ENCODE measurements at places on chromosomes 2 and 18.

DNA sequence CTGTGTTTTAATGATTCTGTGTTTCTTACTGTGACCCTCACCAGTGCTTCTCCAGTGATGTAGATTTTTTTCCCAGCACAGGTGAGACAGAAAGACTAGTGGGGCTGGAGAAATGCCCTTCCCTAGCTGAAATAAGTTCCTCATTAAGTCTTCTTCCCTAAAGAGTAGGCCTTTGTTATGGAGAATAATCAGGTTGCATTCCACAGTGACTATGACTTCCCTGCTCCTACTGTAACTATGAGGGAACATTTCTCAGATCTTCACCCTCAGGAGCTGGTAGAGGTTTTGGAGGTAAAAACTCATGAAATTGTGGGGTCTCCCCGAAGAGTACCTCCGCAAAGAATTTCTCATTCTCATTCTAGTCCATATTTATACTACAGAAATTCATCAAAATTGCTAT is 286.2 kb downstream of the GRB14 start:
- no peak for DNase-seq

- no peak for DNase-seq
Measured at GRCh38 chr2:47002480-47003381, 87.1 kb upstream of the MCFD2 start.

DNA sequence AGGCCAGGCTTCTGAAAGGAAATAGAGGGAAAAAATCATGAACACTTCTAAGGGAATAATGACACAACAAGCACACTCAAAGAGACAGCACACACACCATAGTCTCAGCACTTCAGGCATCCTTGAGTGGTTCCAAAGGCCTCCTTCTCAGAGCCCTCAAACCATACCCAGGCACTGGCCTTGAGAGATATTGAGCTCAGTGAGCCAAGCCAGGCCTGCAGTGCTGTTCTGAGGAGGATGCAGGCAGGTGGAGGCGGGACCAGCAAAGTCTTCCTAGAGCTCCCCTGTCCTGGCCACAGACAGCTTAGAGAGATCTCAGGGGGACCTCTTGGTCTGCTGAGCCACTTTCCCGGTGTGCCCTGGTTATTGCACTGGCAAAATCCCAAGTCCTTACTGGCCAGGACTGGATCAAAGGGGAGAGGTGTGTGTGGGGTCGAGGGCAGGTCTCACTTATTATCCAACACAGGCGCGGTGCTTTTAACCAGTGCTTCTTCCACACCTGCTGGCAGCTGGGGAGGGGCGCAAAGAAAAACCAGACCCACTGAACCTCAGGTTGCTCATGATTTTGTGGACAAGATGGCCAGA is 86.8 kb upstream of the HAAO start:
- no peak for DNase-seq

GRCh38 chr2:236862961-236863728 is 222.5 kb upstream of the COPS8 start:
- peak; percentile 12 for DNase-seq

- no peak for DNase-seq
Measured at GRCh38 chr2:176664478-176664877, 395.2 kb downstream of the MTX2 start.

GRCh38 chr2:62593825-62594224 is 87.8 kb upstream of the TMEM17 start:
- no peak for DNase-seq

DNA sequence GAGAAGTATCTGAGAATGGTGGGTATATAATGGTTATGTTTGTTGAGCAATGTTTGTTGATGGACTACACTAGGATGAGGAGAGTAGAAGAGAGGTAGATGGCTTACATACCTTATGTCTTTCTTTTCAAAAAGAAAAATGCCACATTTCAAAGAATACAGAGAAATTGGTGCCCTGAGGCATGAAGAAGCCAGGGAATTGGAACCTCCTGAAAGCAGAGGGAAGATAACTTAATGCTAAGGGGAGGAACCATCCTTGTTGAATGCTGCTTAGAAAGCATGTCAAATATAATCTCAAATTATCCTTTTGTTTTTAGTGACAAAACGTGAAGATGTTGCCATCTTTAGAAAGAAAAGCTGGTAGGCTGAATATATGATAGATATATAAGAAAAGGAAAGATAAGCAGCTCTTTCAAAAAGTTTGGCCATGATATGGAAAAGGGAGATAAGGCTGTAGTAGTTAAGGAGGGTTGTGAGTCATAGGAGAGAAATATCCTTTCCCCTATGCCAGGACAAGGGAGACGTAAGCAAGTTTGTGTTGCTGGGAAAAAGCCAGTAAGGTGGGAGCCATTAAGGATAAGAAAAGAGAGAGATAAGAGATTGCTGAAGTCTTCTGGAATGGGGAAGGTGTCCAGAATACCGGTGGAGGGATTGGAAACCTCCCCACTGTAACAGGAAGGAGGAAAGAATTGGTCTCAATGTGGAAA is 66.3 kb downstream of the SCN2A start:
- no peak for DNase-seq

DNA sequence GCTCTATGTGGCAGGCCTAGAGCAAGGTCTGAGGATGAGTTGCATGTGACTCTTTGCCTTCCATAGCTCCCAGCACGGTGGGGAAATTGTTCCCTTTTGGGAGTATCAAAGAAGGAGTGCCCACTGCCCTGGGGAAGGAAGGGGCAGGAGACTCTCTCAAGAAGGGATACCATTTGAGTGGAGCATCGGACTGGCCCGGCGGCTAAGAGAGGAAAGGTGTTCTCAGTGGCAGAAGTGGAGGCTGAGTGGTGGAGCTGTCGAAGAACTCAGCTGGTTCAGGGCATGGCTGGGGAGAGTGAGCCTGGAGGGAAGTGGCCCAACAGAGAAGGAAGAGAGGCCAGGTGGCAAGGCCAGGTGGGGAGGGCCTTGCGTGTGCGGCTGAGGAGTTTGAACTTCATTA is 235.2 kb downstream of the DYSF start:
- no peak for DNase-seq

DNA sequence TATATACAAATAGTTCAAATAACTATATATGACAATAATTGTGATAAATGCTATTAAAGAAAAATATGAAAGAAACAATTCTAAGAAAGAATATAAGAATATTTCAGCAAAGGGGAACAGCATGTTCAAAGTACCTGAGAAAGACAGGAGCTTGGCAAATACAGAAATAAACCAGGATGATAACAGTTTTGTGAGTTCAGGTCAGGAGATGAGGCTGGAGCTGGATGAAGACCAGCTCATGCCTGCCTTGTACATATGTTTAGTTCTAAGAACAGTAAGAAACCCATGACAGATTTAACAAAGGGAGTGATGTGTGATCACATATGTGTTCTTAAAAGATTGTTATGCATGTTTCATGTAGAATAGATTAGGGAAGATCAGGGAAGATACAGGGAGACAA is 98.2 kb downstream of the R3HDM1 start:
- DNase-seq = no peak

GRCh38 chr2:70471129-70471528 is 82.5 kb downstream of the TGFA start:
- DNase-seq = no peak

- no peak for DNase-seq
Measured at GRCh38 chr2:176117823-176118371, 1.3 kb downstream of the HOXD10 start.

GRCh38 chr2:105576050-105576439 is 168.7 kb upstream of the NCK2 start:
- no peak for DNase-seq
